ENCODE measurements at places on chromosomes 2 and 18. TPM values are rescaled to one million over a fixed set of nuclear protein-coding genes. Genes with fewer than 3 reads are reported as not detected.

- DNase-seq: peak; percentile 81
These were observed 437.4 kb upstream of the SALL3 start for GRCh38 chr18:78542204-78542603.

DNA sequence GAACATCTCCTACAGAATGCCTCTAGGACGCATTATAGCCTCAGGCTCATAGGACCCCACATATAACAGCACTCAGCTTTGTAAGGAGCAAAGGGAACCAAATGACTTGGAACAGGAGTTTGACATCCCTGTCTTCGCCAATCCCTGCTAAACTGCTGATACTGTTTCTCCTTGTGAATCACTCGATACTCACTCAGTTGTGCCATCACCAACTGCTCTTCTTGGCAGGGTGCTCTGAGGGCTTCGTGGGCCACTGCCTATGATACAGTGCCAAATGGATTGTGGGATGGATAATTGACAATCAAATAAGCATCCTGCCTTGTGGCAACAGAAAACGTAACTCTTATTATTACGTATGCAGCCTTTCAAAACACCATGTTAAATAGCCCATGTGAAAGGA, 396.3 kb downstream of the RIT2 start:
- no peak for DNase-seq

GRCh38 chr2:17461087-17461475, 57.2 kb downstream of the RAD51AP2 start:
- DNase-seq: no peak

DNA sequence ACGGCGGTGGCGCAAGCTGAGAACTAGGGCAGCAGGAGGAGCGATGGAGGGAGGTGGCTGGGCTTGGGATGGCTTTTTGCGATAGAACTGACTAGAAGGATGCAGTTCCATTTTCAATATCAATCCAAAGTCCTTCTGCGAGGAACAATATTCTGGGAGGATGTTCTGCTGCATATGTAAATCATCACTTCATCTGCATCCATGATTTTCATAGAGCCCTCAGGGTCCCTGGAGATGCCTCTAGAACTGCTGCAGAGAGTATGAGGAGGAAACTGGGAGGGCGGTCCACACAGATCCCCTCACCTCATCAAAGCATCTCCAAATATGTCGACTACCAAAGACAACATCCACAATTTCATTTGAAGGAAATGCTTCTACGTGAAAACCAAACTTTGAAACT, 20.8 kb downstream of the CACNB4 start:
- no peak for DNase-seq

- no peak for DNase-seq
These were observed 47.5 kb upstream of the ACSL3 start for GRCh38 chr2:222813177-222813843.

GRCh38 chr2:162075689-162076132, 1.7 kb upstream of the DPP4 start:
- no peak for DNase-seq

DNA sequence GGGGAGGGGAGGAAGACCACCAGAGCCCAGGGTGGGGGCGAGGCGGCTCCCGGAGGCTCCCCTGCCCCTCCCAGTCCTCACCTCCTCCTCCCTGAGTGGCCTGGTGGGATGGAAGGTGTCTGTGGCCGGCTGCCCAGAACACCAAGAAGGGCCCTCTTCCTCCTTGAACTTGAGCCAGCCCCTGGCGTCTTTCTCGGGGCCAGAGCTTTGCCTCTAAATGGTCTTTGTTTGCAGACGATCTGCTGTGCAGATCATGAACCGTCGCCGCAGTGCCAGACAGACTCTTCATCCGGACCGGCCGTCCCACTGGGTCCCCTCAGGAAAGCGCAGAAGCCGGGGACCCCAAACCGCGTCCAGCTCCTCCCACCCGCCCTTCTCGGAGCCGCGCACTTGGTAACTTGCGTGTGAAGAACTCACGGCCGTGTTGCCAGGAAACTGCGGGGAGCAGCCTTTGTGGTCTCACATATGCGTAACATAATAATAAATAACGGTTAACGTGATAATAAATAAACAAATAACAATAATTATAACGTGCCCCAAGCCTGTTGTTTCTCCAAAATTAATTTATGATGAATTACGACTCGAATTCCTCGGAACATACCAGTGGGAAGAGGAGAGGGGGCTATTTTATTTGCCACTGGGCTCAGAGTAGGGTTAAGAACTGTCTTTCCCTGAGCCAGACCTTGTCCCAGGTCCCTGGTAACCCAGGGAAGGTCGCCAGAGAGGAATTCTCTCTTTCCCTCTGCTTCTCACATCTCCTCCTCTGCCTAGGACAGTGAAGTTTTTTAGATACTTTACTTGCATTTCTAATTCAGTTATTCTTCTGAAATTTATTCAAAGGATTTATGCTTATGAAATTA, 41.0 kb downstream of the PTGR3 start:
- DNase-seq: no peak

DNA sequence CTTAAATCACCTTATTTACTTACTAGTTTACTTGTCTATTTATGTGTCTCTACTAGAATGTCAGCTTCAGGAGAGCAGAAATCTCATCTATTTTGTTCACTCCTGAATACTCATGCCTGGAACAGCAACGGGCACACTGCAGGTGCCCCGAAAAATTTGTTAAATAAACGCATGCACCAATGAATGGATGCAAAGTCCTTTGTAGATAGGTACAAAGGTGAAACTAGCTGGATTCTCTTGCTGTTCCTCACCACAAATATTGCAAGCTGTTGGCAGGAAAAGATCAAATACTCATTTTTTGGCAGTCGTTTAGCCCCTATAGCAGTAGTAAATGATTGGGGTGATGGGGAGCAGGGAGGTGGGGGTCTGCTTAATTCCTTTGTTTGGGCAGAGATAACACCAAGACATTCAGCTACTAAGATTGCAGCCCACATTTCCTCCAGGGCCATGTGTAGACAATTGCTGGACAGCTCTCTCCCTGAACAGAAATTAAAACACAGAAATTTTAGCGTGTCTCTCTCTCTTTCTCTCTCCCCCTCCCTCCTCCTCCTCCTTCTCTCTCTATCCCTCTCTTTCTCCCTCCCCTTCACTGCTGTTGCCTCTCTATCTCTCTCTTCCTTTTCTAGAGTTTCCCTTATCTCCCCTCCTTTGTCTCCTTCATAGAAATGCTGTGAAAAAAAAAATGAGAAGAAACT, 5.4 kb downstream of the MARCHF4 start:
- DNase-seq: no peak

DNA sequence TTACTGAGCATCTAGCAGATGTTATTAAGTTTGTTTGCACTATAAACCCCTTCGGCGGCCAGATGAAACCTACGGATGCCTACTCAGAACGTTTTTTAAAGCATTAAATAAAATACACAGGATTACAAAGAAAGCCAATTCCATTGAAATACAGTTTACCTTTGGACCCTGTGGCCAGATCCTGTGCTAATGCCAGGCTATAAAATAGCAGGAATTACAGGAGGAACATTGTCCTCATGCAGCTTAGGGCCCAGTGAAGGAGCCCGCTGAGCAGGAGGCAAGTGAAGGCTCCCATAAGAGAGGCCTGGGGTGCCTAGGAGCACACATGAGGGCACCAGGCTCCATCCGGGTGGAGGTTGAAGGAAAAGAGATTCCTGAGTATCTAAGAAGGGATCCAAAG, 310.4 kb downstream of the MTX2 start:
- DNase-seq: no peak

- peak; percentile 38 for DNase-seq
These were observed 59.4 kb downstream of the LIMS1 start for GRCh38 chr2:108593547-108594098.

DNA sequence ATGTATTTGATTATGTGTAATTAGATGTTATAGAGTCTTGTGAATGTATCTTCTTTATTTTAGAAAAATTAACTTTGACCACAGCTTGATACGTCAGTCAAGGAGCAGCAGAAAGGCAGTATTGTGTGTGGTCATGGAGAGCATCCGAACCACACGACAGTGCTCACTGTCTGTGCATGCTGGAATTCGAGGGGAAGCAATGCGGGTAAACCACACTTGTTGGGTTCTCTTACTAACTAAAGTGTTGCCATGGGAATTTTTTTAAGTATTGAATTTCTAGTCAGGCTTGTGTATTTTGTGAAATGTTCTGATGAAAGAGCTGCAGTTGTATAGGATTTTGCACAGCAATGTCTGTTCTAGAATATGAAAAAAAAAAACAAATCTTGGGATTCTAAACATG, 4.8 kb downstream of the PJVK start:
- no peak for DNase-seq

DNA sequence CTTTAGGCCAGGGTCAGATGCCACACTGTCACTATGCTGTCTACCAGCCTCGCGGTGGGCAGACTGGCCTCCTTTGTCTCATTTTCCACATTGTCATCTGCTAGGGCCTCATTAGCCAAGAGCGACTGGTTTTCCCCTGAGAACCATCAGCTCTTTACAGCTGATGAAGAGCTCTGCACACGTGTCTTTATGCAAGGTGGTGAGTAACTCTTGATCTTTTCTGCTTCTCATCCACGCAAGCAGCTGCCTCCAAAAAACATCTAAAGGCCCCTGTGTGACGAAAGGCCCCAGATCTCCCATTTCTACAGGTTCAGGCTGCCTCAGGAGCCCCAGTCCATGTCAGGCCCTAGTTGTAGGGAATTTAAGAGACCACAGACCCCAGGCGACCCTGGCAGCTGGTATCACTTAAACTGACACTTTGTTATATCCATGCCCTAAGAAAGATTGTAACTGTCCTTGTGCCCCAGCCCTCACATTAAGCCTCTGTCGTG, 52.9 kb downstream of the DPYSL5 start:
- no peak for DNase-seq

Gene STK17B
- 15.9 TPM for total RNA-seq

Gene MRPL19
- 67.9 TPM for total RNA-seq

Gene CD207
- not detected for total RNA-seq

Gene POTEF
- total RNA-seq: 1.9 TPM

Gene ANAPC1
- 44.8 TPM for total RNA-seq

Gene TOGARAM2
- not detected for total RNA-seq
